Chondrocyte (in vitro differentiated cells): ENCODE measurements at places on chromosomes 12 and 14. TPM values are rescaled to one million over a fixed set of nuclear protein-coding genes. Genes with fewer than 3 reads are reported as not detected.

ZNF891 gene
- total RNA-seq: 1.0 to 1.8 TPM (median 1.3 TPM) in 3 replicates

ATL1 gene
- total RNA-seq: 19.0 to 19.4 TPM (median 19.4 TPM) in 3 replicates

AKAP6 gene
- 3.5 to 4.3 TPM (median 3.6 TPM) in 3 replicates for total RNA-seq

- DNase-seq: no peak
These were observed 180.8 kb downstream of the EFCAB11 start for GRCh38 chr14:89773644-89774316.

- DNase-seq: no peak
These were observed 4.6 kb upstream of the POU6F1 start for GRCh38 chr12:51222461-51222860.

GRCh38 chr14:100212476-100213333, 26.2 kb upstream of the YY1 start:
- DNase-seq: no peak

- no peak for DNase-seq
These were observed 218.4 kb downstream of the BCAT1 start for GRCh38 chr12:24730489-24730896.

GRCh38 chr14:61326847-61327246, 5.5 kb downstream of the PRKCH start:
- DNase-seq: no peak

DNA sequence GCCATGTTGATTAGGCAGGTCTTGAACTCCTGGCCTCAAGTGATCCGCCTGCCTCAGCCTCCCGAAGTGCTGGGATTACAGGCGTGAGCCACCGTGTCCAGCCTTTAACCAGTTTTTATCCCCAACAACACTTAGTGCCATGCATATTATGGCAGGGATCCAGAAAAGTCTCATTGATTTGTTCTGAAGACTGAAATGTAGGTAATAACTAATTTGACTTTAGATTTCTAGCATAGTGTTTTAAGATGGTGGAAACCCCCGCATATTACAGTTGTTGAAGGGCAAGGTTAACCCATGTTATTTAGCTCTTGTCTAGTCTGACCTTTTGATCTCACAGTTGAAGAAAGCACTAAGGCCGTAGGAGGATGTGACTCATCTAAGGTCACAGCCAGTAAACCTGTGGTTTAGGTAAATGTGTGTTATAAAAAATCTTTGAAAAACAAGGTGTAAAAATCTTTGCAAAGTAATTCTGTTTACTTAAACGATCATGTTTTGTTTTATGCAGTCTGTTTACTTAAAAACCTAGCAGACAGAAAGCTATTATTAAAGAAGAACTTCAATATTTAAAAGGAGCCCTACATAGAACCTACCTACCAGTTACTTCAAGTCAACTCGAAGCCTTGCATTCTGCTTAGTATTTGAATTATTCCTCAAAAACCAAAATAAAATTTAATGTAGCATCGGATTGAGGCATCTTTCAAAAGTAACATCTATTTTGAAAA, 24.8 kb downstream of the BICDL1 start:
- no peak for DNase-seq
